AG08395 (cell line): ENCODE measurements at places on chromosomes 1 and 21.

DNA sequence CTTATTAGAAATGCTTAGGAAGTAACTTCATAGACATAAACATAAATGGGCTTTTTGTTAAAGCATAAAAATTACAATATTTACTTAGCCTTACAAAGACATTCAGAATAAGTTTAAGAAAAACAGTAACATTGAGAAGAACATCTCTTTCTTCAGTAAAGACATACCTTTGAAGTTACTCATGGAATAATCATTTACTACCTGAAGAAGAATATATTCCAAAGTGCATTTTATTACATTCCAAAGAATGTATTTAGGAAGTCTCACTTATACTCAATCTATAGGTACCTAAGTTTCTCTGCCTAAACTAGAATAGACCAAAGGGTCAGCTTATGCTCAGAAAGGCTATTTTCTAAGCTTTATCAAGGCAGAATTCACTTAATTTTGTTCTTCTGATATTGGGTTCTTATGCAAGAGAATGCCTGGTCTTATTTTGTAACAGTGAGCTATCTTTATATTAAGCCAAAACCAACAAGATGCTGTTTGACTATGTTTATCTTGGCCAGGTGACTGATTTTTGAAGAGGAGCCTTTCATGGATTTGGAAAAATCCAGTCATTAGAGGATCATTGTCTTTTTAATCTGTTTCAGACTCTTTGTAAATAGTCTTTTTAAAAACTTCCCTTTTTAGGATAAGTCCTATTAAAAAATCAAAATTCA, 110.1 kb downstream of the OLFML2B start:
- DNase-seq: no peak

GRCh38 chr1:229509576-229509975, 1.4 kb upstream of the NUP133 start:
- DNase-seq: no peak

- no peak for DNase-seq
These were observed 10.1 kb upstream of the EDN2 start for GRCh38 chr1:41494351-41495209.

DNA sequence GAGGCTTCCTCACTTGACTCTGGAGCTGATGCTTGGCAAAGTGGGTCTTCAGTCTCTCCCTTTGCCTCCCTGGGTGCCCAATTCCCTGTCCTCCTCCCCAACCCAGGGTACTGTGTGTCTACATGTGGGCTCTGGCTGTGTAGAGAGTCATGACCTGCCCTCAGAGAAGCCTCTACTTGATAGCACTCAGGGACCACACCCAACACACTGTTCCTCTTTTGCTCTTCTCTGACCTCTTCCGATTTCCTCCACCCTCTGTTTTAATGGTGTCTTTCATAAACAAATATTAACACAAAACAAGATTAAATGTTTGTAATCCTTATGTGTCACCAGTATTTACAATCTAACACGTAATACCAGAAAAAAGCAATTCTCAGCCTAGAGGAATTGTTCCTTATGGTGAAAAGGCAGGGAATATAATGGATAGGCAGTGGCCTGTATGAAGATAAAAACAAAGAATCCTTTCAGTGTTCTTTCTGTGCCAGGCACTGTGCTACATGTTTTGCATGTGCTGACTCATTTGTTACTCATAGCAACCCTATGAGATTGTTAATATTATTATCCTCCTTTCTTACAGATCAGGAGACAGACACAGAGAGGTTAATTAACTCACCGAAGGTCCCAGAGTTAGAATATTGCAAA, 58.2 kb downstream of the HSD3B1 start:
- no peak for DNase-seq
